Activated CD4-positive, alpha-beta T cell treated with anti-CD3 and anti-CD28 coated beads for 48 hours (primary cell): ENCODE measurements at places on chromosomes 3 and 15.

DNA sequence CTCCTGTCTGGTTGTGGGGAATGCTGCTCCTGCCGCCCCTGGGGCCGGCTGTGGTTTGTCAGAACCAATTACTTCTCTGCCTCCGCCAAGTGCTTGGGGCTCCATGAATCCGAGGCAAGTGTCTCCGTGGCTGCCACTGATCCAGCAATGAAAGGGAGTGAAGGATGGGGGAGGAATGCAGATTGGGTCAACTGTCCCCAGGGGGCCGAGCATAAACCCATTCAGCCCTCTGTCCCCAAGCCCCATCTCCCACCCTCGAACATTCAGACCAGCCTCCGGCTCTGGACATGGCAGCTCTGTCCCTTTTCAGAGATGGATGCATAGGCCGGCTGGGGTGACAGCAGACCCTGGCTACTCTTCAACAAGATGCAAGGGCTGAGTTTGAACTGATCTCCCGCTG is 35.5 kb downstream of the CACNA2D2 start:
- no peak for DNase-seq

DNA sequence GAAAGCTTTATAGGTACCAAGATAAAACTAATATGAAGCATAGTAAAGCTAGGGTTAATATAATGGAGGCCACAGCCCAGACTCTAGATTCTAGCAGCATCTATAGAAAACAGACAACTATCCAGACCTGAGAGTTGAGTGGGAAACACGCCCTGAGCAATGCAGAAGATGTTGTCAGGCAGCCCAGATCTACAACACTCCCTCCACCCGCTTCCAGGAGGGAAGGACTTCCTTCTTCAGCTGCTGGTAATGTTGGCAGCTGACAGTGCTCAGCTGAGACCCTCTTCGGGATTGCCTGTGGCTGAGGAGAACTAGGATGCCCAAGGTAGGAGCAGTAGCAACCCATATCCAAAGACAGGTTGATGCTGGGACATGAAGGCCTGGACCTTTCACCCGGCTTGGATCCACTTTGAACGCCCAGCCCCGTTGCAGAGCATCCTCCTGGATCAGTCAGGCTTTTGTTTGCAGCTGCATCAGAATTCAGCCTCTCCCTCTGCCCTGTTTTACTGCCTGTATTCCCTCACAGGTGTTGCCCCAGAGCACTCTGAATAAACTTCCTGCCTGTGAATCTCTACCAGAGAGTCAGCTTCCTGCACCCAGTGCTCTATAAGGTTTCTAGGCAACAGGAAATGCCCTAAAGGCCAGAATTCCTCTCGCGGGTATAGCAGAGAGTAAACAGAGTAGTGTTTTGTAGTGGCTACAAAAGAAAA is 174.7 kb upstream of the IL12A start:
- no peak for DNase-seq

- DNase-seq: no peak
Observed at GRCh38 chr3:124298951-124299350, 307.0 kb upstream of the ROPN1 start.

DNA sequence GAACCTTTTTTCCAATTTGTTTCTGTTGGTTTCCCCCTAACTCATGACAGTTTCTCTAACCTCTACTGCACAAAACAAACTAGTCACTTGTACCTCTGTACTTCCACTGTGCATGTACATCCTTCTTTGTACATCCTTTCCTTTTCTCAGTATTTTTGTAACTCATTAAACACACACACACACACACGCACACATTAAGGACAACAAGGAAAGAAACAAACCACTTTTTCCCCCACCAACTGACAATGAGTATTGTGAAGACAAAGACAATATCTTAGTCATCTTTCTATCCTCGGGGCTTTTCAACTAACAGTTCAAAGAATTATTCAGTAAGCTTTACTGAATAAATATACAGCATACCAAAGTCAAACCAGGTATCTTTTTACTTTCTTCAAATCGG is 170.5 kb downstream of the VPS13C start:
- no peak for DNase-seq

GRCh38 chr15:78691851-78692421 is 50.9 kb upstream of the CHRNB4 start:
- DNase-seq: no peak

GRCh38 chr3:158908187-158908734 is 106.4 kb downstream of the MFSD1 start:
- no peak for DNase-seq

- no peak for DNase-seq
Observed at GRCh38 chr3:492586-493316, 296.2 kb downstream of the CHL1 start.

DNA sequence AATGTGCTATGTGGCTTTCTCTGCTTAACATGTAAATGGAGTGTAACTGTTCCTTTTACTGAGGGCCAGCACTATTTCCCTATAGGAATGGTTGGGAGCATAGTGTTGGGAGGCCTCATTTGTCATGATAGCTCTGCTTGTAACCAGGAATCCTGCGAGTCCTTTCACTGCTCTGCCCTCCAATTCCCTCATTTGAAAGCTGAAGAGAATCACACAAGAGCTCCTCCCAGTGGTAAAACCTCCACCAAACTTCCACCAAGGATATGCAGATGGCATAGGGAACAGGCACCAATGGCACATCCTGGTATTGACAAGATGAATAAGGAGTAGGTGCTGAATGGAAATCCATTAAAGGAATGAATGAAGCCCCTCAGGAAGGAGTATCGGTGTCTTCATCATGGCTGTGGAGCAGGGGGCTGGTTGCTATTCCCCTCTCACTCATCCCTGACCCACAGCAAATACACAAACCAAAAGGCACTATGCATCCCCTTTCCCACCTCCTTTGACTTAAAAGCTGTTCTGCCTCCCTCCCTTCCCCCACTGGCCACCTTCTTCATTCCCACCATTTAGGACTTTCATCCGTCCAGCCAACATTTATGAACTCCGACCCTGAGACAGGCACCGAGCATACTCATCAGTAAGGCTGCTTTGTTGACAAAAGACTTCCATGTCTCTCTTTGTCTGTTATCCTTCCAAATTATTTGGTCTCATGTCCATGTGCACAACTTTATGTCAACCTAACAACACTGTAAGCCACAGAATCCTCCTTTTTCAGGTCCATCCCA is 560.8 kb downstream of the FOXP1 start:
- no peak for DNase-seq

- peak; percentile 13 for DNase-seq
Observed at GRCh38 chr3:43699864-43700263, 9.1 kb downstream of the ABHD5 start.

GRCh38 chr3:147240581-147240980 is 165.8 kb downstream of the ZIC4 start:
- DNase-seq: no peak
